ENCODE measurements at places on chromosomes 2 and 18.

GRCh38 chr2:197176522-197176921 lies 134.1 kb downstream of the ANKRD44 start:
- no peak for DNase-seq

DNA sequence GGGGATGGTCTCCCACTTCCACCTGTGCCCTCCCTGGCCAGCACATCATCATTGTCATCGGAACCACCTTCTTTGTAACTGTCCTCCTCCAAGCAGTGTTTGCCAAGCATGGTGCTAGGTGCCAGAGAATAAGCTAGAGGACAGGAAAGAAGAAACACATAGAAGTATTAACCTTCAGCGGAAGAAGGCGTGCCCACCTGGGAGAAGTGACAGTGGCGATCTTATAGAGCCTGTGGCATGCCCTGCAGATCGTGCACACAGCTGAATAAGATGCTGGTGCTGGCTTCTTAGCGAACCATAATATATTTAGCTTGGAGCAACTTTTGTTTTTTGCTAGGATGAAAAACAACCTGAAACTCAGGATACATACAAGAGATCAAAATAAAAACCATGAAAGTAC lies 148.0 kb downstream of the FAM210A start:
- DNase-seq: no peak

DNA sequence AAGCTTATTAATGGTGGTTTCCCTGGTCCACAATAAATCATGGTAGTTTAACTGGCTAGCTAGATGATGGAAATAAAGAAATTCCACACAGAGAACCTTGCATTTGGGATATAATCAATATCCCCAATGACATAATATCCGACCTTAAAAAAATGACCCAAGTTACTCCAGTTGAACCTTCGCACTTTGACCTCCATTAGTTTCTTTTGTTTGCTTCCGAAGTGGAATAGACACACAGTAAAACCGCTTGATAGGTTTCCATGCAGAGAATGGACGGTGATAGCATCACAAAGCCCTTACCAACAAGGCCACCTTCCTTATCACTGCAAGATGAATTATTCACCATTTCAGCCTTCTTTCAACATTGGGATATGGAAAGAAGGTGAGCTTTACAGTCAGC lies 1966.1 kb upstream of the CELF4 start:
- no peak for DNase-seq

- DNase-seq: no peak
These were observed 113.4 kb downstream of the MIB1 start for GRCh38 chr18:21853775-21854552.

- DNase-seq: no peak
These were observed 27.3 kb downstream of the DGKD start for GRCh38 chr2:233381638-233381995.
